Chondrocyte (in vitro differentiated cells): ENCODE measurements at places on chromosomes 4 and X. TPM values are rescaled to one million over a fixed set of nuclear protein-coding genes. Genes with fewer than 3 reads are reported as not detected.

ARHGAP10 gene
- total RNA-seq, result 111 to 119 TPM (median 111 TPM) in 3 replicates

CAPN6 gene
- 0.13 to 0.29 TPM (median 0.17 TPM) in 3 replicates for total RNA-seq

DDIT4L gene
- total RNA-seq, result 0.20 to 0.38 TPM in 2 of 3 replicates, not detected in the other

STAG2 gene
- 36.1 to 48.8 TPM (median 39.4 TPM) in 3 replicates for total RNA-seq

TSPAN6 gene
- total RNA-seq, result 17.8 to 23.0 TPM (median 18.6 TPM) in 3 replicates

DNA sequence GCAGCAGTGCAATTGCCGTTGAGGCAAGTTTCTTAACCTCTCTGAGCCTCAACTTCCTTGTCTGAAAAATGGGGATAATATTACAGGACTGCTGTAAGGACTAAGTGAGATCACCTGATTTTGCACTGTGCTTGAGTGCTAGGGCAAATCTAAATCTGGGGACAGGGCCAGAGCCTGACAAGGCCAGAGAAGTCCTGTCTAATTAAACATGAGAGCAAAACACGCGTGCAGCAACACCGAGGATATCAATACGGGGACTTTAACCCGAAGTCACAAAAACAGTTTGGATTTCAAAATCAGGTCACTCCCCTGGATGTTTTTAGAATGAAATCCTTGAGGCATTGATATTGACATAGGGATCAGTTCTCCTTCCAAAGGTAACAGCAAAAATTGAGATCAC lies 5.7 kb upstream of the GJB1 start:
- no peaks in the 10 kb centered on the region for H3K4me1 ChIP-seq
- H3K27me3 ChIP-seq, result peaks cover 2% of the 10 kb centered on the region
- no peaks in the 10 kb centered on the region for H3K36me3 ChIP-seq
- no peak for DNase-seq

- H3K4me3 ChIP-seq, result no peak overlapping the region
- H3K4me1 ChIP-seq, result no peaks in the 10 kb centered on the region
- no peak for DNase-seq
- H3K27ac ChIP-seq, result no peak overlapping the region
- no peaks in the 10 kb centered on the region for H3K27me3 ChIP-seq
- no peaks in the 10 kb centered on the region for H3K36me3 ChIP-seq
Measured at GRCh38 chr4:138409670-138410069, 167.5 kb upstream of the SLC7A11 start.

GRCh38 chrX:8043121-8043520 lies 115.9 kb upstream of the PNPLA4 start:
- no peak overlapping the region for H3K4me3 ChIP-seq
- no peaks in the 10 kb centered on the region for H3K27me3 ChIP-seq
- no peaks in the 10 kb centered on the region for H3K36me3 ChIP-seq

- H3K27ac ChIP-seq, result peak overlapping the region; percentile 79
- peaks cover 6% of the 10 kb centered on the region for H3K36me3 ChIP-seq
- H3K4me1 ChIP-seq, result peaks cover 76% of the 10 kb centered on the region
- H3K4me3 ChIP-seq, result no peak overlapping the region
- no peaks in the 10 kb centered on the region for H3K27me3 ChIP-seq
Measured at GRCh38 chr4:147794787-147795413, 63.0 kb downstream of the ARHGAP10 start.

- H3K4me3 ChIP-seq, result no peak overlapping the region
- DNase-seq, result no peak
- peaks cover 22% of the 10 kb centered on the region for H3K36me3 ChIP-seq
- no peak overlapping the region for H3K27ac ChIP-seq
- H3K27me3 ChIP-seq, result no peaks in the 10 kb centered on the region
Measured at GRCh38 chrX:24002792-24003191, 24.2 kb downstream of the KLHL15 start.

DNA sequence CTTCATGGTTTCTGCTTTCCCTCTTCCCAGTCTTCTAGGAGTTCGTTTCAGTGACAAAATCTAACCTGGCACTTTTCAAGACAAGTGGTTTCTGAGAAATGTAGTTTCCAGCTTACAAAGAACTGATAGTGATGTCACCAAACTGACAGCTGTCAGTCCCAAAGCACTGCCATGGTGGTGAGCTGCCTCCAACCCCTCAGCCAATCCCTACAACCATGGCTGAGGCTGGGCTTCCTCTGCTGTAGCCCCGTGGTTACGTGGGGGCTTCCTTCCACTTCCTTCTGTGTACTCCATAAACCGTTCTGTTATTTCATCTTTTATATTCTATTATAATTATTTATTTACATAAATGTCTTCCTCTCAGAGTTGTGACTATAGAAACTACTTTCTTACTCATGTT lies 198.6 kb upstream of the AGA start:
- H3K4me1 ChIP-seq, result no peaks in the 10 kb centered on the region
- no peaks in the 10 kb centered on the region for H3K36me3 ChIP-seq
- no peak overlapping the region for H3K27ac ChIP-seq
- peaks cover 13% of the 10 kb centered on the region for H3K27me3 ChIP-seq
- no peak overlapping the region for H3K4me3 ChIP-seq
- DNase-seq, result no peak

DNA sequence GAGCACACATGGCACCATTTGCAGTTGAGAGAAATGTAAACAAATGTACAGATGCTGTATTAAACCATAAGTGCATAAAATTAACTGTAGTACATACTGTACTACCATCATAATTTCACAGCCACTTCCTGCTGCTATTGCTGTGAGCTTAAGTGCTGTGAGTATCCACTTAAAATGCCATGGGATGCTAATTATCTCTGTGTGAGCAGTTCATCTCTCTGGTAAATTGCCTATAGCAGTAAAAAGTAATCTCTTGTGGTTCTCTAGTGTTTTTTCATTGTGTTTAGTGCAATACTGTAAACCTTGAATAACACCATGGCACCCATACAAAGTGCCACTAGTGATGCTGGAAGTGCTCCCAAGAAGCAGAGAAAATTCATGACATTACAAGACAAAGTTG lies 9.9 kb upstream of the SCOC start:
- peaks cover 7% of the 10 kb centered on the region for H3K27me3 ChIP-seq
- no peak for DNase-seq
- H3K4me3 ChIP-seq, result no peak overlapping the region
- H3K27ac ChIP-seq, result no peak overlapping the region

DNA sequence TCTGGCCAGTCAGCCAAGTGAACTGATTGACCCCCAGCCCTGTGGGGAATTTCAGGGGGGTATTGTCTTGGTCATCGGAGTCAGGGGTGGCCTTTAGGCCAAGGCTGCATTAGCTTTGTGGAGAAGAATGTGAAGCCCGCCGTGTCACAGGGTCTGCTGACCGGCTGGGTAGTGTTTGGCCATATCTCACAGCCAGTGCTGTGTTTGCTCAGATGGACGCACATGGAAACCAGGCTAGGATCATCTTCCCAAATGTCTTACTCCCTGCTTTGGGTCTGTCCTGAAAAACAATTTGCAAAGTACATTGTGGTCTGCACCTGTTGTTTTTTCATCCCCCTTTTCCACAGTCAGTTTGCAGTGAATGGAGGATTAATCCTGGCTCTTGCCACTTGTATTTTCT lies 13.0 kb downstream of the TMEM164 start:
- H3K36me3 ChIP-seq, result no peaks in the 10 kb centered on the region
- no peaks in the 10 kb centered on the region for H3K4me1 ChIP-seq
- H3K4me3 ChIP-seq, result no peak overlapping the region
- H3K27ac ChIP-seq, result no peak overlapping the region

DNA sequence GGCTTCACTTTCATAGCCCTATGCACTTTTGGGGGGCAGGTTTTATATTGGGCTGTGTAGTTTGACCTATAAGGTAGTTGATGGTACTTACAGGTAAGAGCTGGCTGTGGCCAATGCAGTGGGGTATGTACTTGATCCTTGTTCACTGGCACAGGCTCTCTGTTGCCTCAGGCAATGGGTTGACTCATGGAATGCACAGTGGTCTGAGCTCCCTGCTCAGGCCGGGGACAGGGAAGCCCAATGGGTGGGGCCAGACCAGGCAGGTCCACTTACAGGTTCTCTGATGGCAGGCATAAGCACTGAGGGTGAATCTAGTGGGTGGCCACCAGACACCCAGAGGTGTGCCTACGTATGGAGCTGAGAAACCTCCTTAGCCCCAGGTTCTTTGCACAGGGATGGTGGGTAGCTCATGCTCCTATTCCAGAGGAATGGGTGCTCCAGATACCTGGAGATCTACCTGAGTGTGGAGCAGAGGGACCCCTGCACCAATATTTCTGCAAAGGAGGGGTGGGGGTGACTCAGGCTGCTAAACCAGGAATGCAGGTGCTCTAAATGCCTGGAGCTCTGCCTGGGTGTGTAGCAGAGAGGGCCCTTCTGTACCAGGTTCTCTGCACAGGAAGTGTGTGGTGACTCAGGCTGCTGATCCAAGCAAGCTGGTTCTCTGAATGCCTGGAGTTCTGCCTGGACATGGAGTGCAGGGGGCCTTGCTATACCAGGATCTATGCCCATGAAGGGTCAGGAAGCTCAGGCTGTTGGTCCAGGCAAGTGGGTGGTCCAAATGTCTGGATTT lies 52.3 kb downstream of the IL1RAPL2 start:
- H3K36me3 ChIP-seq, result no peaks in the 10 kb centered on the region
- no peaks in the 10 kb centered on the region for H3K27me3 ChIP-seq
- no peaks in the 10 kb centered on the region for H3K4me1 ChIP-seq
- DNase-seq, result peak; percentile 43
- no peak overlapping the region for H3K4me3 ChIP-seq

- H3K27ac ChIP-seq, result no peak overlapping the region
- DNase-seq, result no peak
- peaks cover 3% of the 10 kb centered on the region for H3K4me1 ChIP-seq
- H3K36me3 ChIP-seq, result no peaks in the 10 kb centered on the region
- H3K27me3 ChIP-seq, result no peaks in the 10 kb centered on the region
Measured at GRCh38 chrX:148498067-148498466, 2.4 kb upstream of the AFF2 start.

GRCh38 chrX:51694254-51694653 lies 11.6 kb upstream of the CENPVL2 start:
- H3K27ac ChIP-seq, result no peak overlapping the region
- H3K4me3 ChIP-seq, result no peak overlapping the region
- H3K27me3 ChIP-seq, result peaks cover 2% of the 10 kb centered on the region
- no peaks in the 10 kb centered on the region for H3K36me3 ChIP-seq
- peak; percentile 32 for DNase-seq
- no peaks in the 10 kb centered on the region for H3K4me1 ChIP-seq

GRCh38 chrX:116031331-116031730 lies 139.2 kb upstream of the AGTR2 start:
- H3K4me3 ChIP-seq, result no peak overlapping the region
- DNase-seq, result no peak
- peaks cover 3% of the 10 kb centered on the region for H3K36me3 ChIP-seq
- no peaks in the 10 kb centered on the region for H3K4me1 ChIP-seq
- no peak overlapping the region for H3K27ac ChIP-seq
